ENCODE measurements at places on chromosomes 2 and 18. TPM values are rescaled to one million over a fixed set of nuclear protein-coding genes. Genes with fewer than 3 reads are reported as not detected.

- no peak for DNase-seq
These were observed 21.7 kb downstream of the ARHGAP28 start for GRCh38 chr18:6751222-6751621.

GRCh38 chr18:45657357-45658335 lies 42.4 kb downstream of the SLC14A2 start:
- no peak for DNase-seq

GRCh38 chr2:69385443-69386151 lies 1.4 kb downstream of the GFPT1 start:
- DNase-seq = no peak

GRCh38 chr2:121254748-121255147 lies 30.3 kb downstream of the TFCP2L1 start:
- DNase-seq = no peak

DNA sequence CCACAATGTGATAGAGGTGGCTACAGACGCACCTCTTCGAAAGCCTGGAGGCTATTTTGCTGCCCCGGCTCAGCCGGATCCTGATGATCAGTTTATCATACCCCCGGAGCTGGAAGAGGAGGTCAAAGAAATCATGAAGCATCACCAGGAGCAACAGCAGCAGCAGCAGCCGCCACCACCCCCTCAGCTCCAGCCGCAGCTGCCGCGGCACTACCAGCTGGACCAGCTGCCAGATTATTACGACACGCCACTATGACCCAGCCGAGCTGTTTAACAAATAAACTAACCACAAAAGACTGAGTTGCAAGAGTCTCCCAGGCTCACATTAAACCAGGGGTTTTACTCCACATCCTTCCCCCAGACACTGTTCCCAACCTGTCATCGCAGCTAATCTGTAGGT lies 263.8 kb downstream of the PHLPP1 start:
- no peak for DNase-seq

DNA sequence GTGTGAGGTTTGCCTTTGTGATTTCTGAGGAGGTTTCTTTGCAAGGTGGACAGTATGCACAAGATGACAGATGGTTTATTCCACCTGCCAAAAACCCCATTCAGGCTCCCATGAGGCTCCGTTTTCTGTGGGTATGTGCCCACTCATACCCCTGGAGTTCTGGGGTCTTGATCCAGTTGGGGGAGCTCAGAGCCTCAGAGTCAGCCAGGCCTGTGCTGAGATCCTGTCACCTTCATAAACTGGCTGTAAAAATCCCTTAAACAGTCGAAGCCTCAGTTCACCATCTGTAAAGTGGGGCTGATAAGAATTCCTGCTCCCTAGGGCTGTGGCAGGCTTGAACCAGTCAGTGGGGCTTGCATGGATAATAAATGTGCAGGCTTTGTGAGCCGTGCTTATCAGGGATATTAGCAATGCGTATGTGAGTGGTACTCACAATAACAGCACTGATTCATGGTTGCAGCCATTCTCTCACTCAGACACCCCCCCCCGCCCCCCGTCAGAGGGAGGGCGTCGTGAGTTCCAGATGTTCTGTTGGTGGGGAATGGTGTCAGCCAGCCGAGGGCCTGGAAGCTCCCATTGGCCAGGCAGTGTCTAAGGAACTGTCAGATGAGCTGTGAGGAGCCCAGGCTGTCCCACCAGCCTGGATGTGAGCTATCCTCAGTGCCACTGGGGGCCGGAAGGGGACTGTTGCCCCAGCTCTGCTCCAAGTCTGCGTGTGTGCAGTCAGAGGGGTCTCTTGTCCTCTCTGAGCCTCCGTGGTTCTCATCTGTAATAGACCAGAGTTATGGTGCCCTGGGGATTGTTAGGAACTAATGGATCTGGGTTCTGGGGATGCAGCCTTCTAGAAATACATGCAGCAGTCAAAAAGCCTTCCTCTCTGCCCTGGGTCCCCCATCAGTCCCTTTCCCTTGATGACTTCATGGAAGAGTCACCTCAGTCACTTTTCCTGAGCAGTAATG lies 51.7 kb downstream of the KCNIP3 start:
- no peak for DNase-seq

DNA sequence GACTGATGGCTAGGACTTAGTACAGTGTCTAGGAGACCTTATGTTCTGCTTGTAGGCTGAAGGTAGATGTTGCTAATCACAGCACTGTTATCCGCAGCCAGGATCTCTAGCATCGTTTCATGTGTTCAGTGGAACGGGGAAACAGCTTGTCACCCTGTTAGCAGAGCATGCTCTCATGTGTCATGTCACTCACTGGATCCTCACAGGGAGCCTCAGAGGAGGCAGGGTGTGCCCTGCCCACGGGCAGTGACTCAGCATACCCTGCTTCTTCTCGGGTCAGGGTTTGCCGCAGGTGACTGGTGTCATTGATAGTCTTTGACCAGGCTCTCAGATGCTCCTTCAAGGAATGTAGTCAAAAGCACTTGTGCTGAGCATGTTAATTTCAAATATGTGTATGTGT lies 44.4 kb downstream of the RPIA start:
- no peak for DNase-seq

GRCh38 chr18:57197261-57197660 lies 50.4 kb downstream of the BOD1L2 start:
- DNase-seq = no peak

- DNase-seq = no peak
These were observed 12.8 kb upstream of the SMCHD1 start for GRCh38 chr18:2642771-2643170.

DNA sequence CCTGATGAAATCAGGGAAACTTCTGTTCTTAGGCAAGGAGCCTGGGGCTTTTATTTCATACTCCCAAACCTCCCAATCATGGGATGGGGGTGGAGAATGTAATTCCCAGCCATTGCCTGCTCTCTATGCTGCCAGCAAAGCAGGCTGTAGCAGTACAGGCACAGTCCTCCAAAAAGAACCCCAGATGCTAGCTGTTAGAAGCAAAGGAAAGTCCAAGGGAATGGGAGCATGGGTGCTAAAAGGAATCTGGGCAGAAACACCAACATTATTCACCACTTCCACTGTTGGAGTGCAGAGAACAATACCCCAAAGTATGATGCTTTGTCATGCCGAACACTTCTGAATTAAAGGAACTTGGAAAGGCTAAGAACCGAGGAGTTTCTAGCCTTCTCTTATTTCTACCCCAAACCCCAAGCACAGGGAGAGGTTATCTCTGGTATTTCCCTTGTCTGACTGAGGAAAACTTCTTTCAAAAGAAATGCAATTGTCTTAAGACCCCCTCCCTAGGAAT lies 24.7 kb downstream of the MDH1 start:
- DNase-seq = no peak

GRCh38 chr18:78965260-78965659 lies 14.4 kb upstream of the SALL3 start:
- no peak for DNase-seq

DNA sequence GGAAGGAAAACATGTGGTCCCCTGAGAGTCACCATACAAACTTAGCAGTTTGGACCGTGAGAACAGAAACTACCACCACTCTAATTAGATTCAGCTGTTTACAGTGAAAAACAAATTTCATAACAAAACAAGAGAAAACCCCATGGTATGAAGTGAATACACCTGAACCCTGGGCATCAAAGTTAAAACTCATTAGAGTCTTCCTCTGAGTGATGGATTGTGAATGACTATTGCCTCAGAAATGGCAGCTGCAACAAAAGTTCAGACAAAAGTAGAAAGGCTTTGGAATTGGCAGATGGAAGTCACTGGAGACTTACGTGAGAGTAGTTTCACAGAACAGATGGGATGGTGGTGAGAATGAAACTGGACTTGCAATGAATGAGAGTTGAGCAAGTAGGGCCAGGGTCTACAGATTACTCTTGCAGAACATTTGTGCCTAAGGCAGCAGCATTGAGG lies 98.0 kb downstream of the AAK1 start:
- DNase-seq = no peak

DNA sequence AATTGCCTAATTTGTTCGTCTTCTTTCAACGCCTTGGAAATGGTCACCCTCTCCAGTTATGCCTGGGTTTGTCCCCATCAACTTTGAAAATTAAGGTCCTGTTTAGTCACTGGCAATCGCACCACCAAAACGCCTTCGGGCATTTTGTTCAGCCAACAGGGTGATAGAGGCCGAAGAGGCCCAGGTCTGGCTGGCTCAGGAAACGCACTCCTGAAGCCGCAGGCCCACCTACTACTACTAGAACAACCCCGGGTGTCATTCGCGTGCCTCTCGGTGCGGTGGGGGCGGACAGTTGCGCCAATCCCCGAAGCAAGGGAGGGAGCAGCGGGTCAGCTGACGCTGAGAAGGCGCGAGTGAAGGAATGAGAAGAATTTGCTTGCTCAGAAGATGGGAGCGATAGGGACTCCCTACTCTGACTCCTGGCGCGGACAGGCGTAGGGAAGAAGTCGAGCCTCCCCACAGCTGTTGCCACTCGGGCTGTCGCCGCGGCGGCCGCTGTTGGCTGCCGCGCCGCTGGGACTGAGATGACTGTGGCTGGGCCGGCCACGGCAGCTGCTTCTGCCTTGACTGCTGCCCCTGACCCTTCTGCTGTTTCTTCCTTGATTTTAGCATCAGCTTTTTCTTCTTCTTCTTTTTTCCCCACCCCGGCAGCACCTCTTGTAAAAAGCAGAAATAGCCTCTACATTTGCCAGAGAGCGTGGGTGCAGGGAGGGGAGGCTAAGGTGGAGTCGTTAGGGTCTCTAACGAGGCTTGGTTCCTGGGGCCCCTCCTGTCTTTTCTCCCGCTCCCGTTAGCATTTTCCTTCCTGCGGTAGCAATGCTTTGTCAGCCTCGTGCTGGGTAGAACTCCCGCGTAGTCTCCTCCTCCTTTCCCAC lies 387.6 kb downstream of the FIGN start:
- no peak for DNase-seq

- no peak for DNase-seq
These were observed 172.6 kb upstream of the PID1 start for GRCh38 chr2:229443546-229444268.

GRCh38 chr2:23399674-23400261 lies 14.8 kb downstream of the KLHL29 start:
- DNase-seq = no peak

GRCh38 chr2:44642123-44642857 lies 280.5 kb downstream of the CAMKMT start:
- DNase-seq = no peak

The THSD7B gene
- not detected for total RNA-seq

The RAD51AP2 gene
- not detected for total RNA-seq

The TXNDC2 gene
- not detected for total RNA-seq

The SPDYA gene
- 3.0 TPM for total RNA-seq

The GCG gene
- not detected for total RNA-seq
